ENCODE measurements at places on chromosomes 16 and 17.

GRCh38 chr17:49839455-49839854 is 8.4 kb downstream of the TAC4 start:
- no peak for DNase-seq

DNA sequence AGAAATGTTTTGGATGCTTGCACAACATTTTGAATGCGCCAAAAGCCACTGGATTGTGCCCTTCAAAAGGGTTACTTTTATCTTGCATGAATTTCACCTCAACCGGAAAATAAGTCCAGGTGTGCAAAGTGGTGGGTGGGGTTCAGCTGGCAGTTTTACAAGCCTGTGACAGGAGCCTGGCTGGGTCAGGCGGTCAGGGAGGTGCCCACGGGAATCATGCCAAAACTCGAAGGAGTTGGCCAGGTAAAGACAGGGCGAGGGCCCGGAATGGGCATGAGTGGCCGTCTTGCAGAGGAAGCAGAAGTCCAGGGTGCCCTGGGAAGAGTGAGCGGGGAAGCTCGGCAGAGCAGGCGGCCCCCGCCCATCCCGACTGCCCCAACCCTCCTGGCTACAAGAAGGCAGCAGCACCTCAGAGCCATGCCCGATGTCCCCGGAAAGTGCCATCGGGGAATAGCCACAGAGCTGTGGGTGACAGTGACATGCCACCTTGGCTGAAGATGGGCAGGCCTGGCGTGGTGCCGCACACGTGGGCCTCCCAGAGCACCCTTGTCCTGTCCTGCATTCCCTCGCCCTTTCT is 19.1 kb upstream of the CACNG1 start:
- DNase-seq = no peak

DNA sequence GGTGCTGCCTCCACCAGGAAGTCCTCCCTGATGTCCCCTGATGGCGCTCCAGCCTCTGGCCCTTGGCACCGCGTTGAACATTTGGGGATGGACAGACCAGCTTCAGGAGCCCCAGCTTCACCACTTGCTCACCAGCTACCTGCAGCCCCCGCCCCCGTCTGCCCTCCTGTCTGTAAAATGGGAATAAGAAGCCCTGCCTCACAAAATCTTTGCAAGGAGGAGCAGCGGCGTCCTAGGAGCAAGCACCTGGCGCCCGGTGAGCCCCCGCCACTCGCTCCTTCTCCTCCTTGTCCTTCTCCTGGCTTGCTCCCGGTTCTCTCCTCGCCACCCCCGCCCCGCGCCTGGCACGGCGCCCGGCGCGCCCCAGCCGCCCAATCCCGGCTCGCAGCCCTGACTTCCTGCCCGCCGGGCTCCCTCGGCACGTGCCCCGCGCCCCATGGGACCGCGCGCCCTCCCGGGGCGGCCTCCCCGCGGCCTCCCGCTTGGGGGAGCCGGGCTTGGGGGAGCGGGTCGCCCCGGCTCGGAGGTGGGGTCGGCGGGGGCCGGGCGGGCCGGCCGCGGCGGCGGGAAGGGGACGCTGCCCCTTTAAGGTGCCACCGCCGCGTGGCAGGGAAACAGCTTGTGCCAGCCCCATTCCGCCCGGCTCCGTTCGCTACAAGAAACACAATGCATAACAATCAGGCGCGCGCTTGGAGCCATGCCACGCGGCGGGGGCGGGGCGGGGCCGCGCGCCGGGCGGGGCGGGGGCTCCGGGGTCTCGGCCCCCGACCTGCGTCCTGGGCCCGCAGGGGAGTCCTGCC is 9.1 kb upstream of the PPP1R1B start:
- DNase-seq = peak; percentile 26

- no peak for DNase-seq
Observed at GRCh38 chr17:49779156-49779738, 9.2 kb upstream of the KAT7 start.

- no peak for DNase-seq
Observed at GRCh38 chr17:18225642-18226283, 328 bp downstream of the LLGL1 start.

DNA sequence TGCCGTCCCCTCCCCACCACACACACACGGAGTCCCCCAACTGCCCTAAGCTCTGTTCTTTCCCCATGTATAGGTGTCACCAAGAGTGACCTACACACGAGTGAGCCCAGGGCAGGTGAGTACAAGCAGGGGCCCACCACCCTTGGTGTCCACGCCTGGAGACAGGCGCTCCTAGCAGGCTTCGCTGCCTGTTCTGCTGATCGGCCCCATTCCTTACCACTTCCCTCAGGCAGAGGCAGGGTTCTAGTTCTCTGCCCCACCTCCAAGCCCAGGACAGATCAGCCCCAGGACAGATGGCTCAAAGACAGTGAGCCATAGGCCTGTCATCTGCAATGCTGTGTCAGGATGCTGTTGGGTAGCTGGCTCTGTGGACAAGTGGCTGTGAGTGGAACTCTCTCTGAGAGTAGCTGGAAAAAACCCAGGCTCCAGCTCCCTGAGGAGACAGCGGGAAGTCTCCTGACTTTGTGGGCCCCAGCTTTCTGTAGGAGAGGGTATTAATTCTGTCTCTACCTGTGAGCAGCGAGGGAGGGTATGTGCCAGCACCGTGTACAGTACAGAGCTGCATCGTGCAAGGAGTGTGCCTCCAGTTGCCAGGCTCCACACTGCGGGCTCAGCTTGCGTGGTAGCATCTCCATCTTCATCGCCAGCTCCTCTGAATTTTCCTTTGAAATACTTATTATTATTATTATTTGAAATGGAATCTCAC is 897 bp downstream of the TP53I13 start:
- DNase-seq = no peak

DNA sequence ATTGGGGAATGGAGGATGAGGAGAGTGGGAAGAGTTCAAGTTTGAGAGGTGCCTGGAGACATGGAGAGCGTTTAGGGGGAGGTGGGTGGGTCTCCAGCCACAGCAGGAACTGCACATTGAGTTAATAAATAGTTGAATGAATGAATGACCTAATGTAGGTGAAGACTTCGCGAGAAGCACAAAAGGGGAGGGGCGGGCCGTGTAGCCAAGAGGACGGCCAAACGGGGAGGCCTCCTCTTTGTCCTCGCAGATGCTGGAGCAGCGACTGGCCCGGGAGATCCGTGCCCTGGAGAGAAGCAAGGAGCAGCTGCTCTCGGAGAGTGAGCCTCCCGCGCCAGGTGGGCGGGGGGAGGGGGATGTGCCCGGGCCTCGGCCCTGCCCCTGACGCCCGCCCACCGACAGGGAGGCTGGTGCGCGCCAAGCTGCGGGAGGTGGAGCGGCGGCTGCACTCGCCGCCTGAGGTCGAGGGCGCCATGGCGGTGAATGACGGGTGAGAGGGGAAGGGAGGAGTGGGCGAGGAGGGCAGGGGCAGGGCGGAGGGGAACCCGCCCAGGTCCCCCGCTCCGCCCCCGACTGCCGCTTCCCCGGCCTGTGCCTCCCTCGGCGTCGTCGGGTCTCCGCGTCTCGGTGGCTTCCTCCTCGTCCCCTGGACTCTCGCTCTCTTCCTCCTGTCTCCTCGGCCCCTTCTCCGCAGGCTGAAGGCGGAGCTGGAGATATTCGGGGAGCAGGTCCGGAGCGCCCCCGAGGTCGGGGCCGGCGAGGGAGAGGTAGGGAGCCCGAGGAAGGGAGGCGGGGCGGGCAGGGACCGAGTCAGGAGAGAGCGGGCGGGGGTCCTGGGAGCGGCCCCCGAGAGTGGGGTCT is 12.9 kb downstream of the SYCE1L start:
- DNase-seq = no peak

- DNase-seq = no peak
Observed at GRCh38 chr17:68229619-68230018, 18.2 kb upstream of the AMZ2 start.

DNA sequence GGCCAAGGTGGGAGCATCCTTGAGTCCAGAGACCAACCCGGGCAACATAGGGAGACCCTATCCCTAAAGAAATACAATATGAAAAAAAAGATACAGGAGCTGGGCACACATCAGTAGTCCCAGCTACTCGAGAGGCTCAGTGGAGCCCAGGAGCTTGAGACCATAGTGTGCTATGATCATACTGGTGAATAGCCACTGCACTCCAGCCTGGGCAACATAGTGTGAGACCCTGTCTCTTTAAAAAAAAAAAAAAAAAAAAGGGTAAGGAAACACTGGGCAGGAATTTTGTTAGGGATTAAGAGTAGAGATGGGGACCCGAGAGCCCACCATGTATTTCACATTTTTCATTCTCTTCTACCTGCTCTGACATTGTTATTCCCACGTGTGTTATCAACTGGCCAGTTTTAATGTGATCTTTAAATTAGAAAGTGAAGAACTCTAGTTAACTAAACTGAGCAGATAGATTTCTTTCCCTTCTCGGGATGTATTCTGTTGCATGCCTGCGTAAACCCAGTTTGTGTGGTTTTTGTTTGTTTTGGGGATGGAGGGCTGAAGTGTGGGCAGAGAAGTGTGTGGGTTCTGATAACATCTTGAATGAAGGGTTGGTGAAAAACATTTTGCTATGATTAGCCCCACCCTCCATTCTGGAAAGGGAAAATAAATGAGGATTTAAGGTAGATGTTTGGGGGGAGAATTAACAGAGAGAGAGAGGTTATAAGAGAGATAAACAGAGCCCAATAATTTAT is 17.2 kb upstream of the SNTB2 start:
- no peak for DNase-seq

DNA sequence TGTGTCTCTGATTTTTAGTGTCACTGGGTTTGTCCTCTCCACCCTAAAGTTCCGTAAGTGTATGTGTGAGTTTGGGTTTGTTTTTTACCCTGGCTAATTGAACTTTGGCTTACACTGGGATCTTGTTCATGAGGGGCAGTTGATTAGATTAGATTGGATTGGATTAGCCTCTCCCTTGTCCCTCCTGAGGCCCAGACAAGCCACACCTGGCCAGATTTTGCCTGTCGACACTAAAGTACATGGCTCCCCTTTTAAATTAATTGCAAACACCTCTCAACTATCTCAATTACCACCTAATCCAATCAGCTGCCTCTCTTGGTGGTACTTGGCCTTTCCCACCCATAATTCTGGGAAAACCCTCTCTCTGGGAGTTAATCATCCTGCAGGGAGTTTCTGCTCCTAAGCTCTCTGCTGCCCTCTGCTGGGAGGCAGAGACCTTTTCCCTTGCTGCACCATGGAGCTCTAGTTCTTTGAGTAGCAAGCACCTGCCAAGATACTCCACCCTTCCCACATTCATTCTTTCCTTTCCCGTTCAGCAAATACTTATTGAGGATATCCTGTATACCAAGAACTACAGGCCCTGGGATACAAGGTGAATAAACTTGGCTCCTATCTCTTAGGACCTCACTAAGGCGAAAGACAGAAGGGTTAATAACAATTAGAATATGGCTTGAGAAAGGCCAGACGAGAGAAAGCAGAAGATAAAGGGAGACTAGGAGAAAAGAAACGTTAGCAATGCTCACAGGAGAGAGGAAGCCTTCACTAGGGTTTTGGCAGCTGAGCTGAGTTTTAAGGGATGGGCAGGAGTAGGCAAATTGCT is 60.0 kb upstream of the MPHOSPH6 start:
- DNase-seq = no peak

DNA sequence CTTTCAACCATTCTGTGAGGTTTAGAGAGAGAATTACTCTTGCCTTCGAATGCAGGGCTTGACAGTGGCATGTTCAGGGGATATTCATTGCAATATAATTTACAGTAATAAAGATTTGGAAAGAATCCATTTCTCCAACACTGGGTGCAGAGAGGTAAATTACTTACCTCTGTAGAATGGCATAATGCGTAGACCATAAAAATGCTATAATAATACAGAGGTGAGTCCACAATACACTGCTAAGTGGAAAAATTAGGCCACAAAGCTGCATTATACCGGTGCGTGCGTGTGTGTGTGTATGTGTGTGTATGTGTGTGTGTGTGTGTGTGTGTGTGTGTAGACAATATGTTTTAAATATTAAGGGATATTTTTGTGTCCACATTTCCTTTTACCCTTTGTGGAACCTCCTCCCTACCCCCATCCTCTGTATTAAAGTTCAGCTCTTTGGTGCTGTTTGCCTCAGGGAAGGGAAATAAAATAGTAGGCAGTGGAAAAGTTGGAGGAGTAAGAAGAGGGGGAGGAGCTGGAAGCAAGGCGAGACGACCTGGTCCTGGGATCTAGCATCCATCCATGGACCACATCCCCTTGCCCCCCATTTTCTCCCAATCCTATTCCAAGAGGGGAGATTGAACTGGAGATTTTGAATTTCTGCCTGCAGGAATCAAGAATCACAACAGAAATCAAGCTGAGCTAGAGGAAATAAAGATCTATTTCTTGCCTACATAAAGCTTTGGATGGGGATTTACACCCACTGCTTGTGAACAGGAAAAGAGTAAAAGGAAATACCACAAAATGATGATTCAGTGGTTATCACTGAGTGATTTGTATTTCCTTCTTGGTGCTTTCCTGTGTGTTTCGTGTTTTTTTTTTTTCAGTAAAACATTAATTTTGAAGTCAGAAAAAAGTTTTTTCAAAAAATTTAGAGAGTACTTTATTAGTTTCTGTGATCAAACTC is 124.8 kb downstream of the RGS9 start:
- no peak for DNase-seq

DNA sequence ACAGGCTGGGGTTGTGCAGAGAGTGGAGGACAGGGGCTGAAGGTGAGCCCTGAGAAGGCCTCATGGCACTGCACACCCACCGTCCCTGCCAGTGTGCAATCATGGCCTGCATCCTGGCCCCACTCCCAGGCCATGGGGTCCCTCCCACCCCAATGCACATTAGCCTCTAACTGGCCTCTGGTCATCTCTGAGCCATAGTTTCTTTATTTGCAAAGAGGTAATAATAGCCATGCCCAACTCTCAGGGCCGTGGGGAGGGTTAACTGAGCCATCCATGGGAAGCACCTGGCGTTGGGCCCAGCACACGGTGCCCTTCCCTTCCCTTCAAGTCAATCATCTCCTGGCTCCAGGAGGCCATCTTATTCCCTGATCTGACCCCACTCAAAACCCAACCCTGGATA is 10.8 kb upstream of the ITGA3 start:
- DNase-seq = no peak

GRCh38 chr17:72466606-72467005 is 345.8 kb downstream of the SOX9 start:
- no peak for DNase-seq

DNA sequence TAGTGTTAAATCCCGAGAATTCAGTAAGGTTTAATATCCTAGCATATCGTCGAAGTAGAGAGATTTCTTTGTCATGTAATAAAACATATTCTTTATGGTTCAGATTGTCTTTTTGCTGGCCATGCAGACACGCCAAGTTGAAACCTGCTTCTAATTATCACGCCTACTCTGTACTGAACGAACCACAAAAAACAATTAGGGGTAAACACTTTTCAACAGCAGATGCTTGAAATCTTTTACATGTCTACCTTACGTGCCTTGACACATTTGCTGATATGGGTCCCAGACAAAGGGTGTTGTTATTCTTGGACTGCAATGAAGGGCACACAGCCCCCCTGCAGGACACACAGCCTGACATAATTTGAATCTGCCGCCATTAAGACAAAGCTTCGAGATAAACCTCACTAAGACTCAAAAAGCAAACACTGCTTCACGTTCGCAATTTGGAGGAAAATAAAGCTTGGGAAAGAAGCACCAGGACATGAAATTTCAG is 13.3 kb downstream of the WIPI1 start:
- no peak for DNase-seq

All from cerebellar nuclear complex (tissue), 1 donor.